ENCODE measurements at places on chromosomes 4 and X.

- DNase-seq: no peak
Measured at GRCh38 chrX:103538728-103539127, 19.4 kb upstream of the RAB40A start.

GRCh38 chr4:16875487-16875886 is 23.0 kb downstream of the LDB2 start:
- no peak for DNase-seq

DNA sequence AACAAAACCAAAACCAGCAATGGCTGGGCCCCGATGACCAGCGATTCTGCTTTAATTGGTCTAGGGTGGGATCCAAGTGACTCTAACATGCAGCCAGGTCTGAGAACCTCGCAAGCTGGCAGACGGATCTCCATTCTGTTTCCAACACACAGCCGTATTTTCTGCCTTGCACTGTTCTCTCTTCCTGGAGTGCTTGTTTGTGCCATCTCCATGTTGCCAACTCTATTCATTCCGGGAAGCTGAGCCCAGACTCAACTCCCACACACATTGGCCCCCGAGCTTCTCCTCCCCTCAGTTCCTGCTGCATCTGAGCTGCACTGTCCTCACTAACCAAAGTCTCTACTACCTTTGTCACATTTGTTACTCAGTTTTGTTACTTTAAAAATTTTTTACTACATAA is 35.6 kb downstream of the GEMIN8 start:
- DNase-seq: no peak

DNA sequence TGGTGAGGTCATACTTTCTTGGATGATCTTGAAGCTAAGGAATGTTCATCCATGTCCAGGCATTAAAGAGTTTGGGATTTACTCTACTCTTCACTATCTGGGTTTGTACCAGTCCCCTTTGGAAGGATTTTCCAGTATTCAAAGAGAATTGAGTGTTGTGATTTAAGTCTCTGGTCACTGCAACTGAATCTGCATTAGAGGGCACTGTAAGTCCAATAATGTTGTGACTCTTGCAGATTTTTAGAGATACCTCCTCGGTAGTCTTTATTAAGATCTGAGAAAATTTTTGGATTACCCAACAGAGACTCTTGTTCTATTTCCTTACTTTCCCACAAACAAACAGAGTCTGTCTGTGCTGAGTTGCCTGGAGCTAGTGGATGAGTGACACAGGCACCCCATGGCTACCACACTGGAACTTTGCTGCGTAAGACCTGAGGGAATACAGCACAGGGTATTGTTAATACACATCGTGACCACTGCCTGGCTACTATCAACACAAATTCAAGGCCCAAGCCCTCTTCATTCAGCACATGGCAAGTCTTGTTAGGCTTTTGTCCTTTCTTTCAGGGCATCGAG is 357.1 kb upstream of the KLHL4 start:
- no peak for DNase-seq

DNA sequence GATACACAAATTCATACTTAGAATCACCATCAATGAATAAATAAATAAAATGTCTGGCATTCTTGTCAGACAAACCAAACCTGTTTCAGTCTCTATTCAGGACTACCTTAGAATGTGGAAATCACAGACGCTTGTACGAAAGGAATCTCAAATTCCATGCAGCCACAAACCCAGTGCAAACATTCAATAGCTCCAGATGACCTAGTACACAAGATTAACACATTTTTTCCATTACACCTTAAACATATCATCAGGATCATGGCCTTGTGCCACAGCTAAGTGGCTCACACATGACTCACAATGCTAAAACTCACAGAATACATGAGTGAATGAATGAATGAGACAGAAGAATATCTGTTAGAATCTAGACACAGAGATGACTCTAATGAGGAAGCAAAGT is 134.2 kb downstream of the PWWP3B start:
- no peak for DNase-seq

DNA sequence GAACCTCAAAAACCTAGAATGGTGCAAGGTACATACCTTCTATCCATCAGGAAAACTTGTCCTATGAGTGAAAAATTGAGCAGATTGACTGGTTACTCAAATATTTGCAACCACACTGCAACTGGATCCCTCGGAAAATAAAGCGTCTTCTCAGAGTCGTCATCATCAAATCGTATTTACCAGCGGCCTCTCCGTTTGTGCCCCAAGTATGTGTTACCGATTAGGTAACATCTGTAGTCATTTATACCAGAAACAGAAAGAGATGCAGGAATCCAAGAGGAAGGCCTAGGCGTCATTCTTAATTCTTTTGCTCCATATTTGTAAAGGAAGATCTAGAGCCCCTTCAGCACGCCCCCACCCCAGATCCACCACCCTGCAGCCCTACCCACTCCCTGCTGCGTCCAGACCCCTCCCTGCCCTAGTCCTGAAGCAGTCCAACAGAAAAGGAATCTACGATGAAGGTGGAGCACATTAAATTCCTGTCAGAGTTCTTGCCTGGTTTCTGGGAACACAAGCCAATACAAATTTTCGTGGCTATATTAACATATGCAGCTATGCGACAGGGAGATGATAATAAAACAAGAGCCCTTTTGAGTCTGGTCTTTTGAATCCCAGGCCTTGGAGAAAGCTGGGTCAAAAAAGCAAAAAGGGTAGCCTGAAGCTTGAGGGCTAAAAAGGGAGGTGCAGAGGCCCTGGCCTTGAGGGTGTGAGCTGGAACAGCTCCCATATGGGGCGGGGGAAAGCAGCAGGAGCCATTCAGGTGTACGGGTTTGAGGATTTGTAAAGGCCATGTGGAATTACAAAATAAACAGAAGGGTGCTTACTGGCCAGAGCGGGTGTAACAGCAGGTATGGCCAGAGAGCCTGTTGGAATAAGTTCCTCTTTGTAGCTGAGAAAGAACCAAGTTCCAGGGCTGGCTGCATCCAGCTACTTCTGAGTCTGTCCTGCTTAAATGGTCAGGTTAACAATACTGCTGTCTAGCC is 77.0 kb downstream of the ZNF827 start:
- no peak for DNase-seq

DNA sequence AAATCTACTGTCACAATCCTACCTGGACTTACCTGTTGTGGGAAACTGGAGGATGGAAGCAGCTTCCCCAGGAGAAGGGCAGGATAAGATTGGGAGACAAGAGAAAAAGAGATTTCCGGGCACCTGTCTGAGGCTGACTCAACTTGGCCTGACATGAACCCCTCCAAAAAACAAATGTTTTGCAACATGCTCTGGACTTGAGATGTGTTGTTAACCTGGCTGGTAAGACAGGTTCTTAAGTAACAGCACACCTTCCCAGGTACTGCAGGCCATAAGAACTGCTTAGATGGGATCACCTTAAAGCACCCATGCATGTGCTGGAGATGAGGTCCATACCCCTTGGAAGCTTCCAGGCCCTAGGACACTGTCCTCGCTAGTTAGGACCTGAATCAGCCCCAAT is 4.4 kb upstream of the SMIM43 start:
- no peak for DNase-seq

GRCh38 chrX:39725114-39725513 is 372.6 kb downstream of the BCOR start:
- DNase-seq: no peak

DNA sequence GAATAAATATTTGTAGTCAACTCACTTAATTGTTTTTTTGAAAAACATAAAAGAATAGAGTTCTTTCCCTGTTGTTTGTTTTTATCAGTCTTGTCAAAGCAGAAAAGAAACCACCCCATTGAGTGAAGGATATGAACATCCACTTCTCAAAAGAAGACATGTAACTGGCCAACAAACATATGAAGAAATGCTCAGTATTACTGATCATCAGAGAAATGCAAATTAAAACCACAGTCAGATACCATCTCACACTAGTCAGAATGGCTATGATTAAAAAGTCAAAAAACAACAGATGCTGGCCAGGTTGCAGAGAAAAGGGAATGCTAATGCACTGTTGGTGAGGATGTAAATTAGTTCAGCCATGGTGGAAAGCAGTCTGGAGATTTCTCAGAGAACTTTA is 326.1 kb upstream of the EMCN start:
- DNase-seq: no peak

All from CD8-positive, alpha-beta T cell (primary cell).